CD4-positive, alpha-beta memory T cell (primary cell): ENCODE measurements at places on chromosomes 12 and 14.
A peak's percentile ranks its signal among the peaks of the same experiment; 100 is the strongest.

- no peak for DNase-seq
These were observed 9.0 kb downstream of the RPS6KL1 start for GRCh38 chr14:74913986-74914573.

GRCh38 chr12:19908830-19909229 is 459.5 kb upstream of the PDE3A start:
- no peak for DNase-seq

DNA sequence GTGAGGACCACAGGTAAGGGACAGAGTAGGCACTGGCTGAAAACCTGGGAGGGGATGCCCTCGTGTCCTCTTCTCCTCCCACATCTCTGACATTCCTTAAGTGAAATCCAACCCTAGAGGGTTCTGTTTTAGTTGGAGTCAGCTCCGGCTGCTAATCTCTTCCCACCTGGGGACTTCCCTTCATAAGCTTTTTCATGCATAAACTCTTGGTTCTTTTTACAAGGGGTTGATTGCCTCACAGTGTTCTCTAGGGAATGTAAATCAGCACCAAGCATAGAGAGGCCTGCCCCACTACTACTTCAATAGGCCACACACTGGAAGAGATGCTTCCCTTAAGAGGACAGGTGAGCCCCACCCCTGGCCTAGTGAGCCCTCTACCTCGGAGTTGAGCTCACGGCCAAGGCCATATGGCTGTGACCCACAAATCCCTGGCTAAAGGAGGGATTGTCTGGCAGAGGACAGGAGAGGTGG is 3.2 kb upstream of the SYNDIG1L start:
- no peak for DNase-seq

DNA sequence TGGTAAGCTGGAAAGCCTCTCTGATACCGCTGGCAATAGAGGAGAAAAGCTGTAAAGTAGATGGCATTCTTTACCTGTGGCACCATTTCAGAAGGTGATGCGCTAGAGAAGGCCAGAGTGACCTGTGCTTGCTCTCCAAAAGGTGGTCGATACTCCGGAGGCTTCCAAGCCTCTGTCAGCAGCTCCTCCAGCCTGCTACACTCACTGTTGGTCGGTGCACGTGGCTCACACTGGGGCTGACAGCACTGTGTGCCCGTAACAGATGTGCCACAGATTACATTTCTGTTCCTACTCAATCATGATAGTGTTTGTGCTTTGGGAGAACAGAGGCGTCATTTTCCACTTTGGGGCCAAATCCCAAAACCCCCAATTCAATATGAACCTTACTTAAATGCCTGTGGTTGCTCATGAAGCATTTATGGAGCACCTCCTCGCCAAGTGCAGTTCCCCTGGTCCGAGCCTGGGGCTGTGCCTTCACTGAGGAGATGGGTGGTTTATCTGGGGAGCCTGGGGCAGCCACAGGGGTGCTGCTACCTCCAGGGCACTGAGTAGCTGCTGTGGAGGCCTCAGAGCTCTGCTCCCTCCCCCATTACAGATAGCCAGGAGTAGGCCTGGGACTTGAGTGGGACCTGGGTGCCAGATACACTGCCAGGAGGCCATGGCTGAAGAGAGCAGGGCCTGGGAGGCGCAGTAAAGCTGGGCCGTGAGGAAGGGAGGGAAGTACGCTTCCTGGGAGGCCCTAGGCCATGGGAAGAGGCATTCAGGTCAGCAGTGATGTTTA is 26.8 kb downstream of the CCNK start:
- DNase-seq: peak; percentile 35

DNA sequence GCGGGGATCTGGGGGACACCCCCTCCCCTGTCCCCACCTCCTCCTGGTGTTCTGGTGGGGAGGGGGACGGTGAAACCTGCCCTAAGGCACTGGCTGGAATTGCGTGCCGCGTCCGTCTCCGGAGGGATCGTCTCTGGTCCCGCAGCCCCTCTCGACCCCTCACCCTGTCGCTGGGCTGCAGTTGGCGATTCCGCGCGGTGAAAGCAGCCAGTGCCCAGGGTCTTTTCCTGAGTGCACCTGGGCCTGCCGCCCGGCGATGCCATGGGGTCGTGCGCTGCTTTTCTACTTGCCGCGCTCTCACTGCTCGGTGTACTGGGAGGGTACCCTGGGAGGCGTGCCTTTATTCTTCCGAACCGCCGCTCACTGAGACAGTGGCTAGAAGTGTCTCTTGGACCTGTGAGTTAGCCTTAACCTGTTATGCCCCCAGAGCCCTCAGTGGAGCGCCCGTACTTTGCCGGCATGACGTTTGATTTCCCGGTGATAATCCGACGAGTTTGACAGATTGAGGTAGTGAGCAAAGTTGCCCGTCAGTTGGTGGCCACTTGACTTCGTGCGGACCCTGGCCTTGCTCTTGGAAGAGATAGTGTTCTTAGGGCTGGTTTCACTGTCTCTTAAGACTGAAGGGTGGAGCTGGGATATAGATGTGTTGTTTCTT is 788 bp downstream of the SFSWAP start:
- no peak for DNase-seq

DNA sequence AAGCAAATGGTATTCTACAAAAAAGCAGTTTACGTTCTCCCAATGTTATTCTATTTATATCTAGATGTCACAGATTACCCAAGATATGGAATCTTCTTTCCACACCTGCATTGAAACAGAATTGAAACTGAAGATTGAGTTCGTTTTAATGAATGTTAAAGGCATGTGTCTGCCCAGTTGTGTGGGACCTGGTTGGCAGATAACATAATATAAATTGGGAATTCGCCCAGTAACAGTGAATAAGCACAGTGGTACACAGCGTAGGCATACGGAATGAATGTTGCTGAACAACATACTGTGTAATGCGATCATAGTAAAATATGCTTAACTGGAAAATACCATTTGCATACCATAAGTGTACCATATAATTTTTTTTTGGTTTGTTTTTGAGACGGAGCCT is 4.3 kb downstream of the KHNYN start:
- DNase-seq: no peak

GRCh38 chr12:47949441-47950341 is 13.7 kb upstream of the TMEM106C start:
- DNase-seq: peak; percentile 38

- DNase-seq: no peak
These were observed 24.9 kb upstream of the FUT8 start for GRCh38 chr14:65387628-65388027.

- no peak for DNase-seq
These were observed 121.2 kb downstream of the CACNA1C start for GRCh38 chr12:2173971-2174370.

- no peak for DNase-seq
These were observed 14.2 kb downstream of the NOXRED1 start for GRCh38 chr14:77409131-77409533.

DNA sequence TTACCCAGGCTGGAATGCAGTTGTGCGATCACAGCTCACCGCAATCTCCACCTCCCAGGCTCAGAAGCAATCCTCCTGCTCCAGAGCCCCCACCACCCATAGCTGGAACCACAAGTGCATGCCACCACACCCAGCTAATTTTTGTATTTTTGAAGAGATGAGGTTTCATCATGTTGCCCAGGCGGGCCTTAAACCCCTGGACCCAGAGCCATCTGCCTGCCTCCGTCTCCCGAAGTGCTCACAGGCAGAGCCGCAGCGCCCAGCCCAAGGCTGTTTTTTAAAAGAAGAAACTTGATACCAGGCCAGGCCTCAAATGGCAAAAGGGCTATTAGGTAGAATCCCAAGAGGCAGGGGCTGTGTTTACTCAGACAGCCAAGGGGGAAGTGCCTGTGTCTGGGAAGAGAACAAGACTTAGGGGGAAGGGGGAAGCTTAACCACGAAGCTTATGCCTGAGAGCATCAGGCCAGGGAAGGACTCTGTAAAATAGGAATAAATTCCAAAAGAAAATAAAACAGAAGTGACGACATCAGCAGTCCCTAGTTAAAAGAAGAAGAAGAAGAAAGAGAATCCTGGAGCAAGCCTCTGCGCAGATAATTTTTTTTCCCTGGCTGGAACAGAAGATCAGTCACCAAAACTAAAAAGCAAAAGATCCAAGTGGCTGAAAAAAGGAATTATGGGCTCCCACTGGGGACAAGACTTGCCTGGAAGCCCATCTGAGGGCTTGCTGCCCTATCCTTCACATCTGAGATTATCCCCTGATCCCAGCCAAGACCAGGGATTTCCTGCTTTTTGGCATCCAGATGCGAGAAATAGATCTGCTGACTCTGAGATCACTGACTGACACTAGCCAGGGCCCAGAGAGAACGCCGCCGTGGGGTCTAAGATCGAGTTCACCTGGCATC is 170.5 kb downstream of the NDUFA12 start:
- no peak for DNase-seq

DNA sequence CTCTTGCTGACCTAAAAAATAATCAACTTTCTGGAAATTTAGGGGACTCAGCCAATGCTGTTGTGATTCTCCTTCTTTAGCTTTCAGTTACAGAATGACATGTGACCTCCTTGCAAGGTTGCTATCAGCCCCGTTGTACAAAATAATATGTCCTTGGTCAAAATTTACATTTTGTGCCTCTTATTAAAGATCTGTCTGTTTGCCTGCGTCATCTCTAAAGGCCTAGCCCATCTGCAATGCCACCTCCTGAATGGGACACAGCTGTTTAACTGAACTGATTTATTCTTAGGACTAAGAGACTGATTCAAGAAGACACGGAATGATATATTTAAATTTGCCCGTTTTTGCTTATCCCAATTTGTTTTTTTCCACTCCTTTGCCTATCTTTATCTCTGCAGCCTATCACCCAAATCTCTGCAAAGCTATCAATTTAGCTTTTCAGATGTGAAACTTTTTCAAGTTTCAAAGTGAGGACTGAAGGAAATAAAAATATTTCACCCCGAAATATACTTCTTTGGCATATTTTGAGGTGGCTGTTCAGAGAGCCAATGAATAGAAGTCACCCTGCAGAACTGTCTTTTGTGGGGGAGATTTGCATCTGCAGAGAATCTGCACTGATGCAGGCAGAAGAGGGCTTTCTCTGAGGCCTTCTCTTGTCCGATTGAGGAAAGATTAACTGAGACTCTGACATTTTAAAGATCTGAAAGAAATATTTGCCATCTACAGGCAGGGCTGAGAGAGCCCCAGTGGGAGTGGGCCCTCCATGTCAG is 126.0 kb downstream of the VEZT start:
- DNase-seq: no peak

GRCh38 chr12:123141615-123142517 is 9.0 kb downstream of the PITPNM2 start:
- no peak for DNase-seq
